ENCODE measurements at places on chromosomes 1 and 21.

DNA sequence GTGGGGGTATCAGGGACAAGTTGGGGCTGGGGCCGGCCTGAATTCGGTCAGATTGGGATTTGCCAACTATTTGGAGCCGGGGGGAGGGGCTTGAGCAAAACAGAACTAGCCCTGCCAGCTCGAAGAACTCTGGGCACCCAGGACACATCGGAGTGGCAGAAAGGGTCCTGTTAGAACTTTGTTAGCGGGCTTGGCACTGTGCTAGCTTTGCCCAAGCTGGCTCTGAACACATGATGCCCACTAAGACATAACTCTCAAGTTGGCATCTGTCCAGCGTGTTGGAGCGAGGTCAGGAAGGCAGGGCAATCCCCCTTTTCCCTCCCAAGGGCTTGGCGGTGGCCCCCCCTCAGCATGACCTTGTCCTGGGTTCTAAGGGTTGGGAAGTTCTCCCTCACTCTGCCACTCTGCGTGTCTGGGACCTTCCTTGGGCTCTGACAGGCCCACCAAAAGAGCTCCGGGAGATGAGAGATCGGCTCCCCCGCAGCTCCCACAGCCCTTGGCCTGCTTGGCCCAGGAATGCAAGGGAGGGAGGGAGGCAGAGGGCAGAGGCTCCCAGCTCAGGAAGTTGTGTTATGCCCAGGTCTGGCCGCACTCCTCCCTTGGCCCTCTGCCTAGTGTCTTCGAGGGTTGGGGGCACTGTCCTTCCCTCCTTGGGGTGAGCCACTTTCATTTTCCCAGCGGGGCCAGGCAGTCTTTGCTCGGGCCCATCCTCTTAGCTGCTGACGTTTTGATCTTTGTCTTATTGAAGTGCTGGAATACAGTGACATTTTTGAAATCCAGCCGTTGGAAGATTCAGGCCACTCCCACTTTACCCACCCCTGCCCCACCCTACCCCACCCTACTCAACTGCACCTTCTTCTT is 1.2 kb downstream of the LMNA start:
- peak; percentile 31 for DNase-seq

- DNase-seq = no peak
Measured at GRCh38 chr1:241841691-241842090, 6.3 kb upstream of the EXO1 start.

DNA sequence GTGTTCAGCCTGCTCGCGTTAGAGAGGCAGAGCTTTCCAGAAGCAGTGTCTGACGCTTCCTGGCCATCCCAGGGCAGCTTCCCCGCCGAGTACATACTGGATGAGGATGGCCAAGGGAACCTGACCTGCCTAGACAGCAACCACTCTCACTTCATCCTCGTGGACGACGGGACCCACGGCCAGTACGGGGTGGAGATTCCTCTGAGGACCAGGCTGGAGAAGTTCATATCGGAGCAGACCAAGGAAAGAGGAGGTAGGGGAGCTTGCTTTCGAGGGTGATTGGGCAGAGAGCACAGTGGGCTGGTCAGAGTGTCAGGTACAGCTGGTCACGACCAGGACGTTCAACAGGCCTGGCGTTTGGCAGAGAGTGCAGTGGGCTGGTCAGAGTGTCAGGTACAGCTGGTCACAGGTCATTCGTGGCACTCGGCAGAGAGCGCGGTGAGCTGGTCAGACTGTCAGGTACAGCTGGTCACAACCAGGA is 22.4 kb downstream of the TRPM2 start:
- DNase-seq = no peak

GRCh38 chr1:214107322-214108096 is 119.7 kb downstream of the PROX1 start:
- no peak for DNase-seq

GRCh38 chr1:109772658-109773202 is 9.0 kb upstream of the EPS8L3 start:
- no peak for DNase-seq

GRCh38 chr1:65278376-65279069 is 30.8 kb upstream of the DNAJC6 start:
- DNase-seq = no peak

DNA sequence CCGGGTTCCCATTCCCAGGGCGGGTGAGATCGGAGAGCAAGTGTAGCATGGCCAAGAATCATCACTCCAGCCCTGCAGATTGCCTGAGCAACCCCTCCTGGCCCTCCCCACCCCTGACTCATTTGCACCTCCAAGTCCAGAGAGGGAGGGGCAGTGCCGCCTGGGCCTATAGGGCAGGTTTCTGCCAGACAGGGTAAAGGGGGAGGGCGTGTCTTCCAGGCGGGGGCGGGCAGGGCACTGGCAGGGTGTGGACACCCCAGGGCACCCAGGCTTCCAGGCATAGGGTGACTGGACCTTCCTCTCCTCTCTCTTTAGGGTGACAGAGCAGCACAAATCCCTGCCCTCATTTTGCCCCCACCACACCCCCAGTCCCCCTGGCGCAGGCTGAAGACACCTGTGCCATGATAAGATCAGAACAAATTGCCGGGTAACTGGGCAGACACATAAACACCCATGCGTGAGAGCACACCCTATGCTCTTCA is 3.2 kb upstream of the CRYBG2 start:
- no peak for DNase-seq

DNA sequence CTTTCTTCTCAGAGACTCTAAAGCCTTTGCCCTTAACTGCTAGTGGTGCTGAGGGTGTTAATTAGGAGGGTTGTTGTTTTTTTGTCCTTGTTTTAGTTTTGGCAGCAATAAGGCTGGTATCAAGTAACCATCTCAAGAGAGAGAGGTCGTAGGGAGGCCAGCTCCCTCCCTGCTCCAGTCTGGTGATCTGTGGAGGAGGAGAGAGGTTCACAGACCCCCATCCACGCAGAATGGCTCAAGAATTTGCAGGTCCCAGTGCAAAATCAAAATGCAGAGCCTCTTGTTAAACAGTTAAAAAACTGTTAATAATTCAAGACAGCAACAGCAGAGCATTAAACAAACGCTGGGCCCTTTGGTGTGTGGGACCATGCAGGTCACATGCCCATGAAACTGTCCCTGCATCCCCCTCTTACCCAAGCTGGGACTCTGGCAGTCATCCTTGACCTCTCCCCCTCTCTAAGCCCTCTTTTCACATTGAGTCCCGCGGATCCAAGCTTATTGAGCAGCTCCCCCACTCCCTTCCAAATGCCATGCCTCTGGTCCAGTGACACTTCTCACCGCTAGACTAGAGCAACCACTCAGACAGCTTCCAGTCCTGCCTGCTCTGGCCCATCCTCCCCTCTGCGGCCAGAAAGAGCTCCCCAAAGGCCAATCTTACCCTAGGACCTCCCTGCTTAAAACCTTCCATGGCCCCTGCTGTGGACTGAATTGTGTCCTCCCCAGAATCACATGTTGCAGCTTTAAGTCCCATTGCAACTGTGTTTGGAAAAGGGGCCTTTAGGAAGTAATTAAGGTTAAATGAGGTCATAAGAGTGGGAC is 47.7 kb upstream of the RPL11 start:
- DNase-seq = no peak

DNA sequence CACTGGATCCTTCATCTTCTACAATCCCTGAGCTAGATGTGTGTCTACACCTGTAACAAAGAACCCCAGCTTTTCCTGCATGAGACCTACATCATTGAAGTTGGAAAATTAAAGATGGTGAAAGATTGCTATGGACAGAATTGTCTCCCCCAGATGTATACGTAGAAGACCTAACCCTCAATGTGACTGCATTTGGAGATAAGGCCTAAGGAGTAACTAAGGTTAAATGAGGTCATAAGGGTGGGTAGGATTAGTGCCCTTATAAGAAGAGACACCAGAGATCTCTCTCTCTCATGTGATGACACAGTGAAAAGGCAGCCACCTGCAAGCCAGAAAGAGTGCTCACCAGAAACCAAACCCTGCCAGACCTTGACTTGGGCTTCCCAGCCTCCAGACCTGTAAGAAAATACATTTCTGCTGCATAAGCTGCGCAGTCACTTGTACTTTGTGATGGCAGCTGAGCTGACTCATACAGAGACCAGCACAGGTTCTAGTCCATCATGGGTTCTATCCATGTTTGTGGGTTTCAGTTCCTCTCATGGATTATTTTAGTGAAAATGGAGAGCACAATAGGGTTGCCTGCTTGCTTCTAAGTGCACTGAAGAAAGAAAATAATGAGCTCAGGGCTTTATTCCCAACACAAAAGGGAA is 180.8 kb downstream of the TPR start:
- no peak for DNase-seq

GRCh38 chr1:213268221-213268620 is 217.2 kb downstream of the RPS6KC1 start:
- no peak for DNase-seq

DNA sequence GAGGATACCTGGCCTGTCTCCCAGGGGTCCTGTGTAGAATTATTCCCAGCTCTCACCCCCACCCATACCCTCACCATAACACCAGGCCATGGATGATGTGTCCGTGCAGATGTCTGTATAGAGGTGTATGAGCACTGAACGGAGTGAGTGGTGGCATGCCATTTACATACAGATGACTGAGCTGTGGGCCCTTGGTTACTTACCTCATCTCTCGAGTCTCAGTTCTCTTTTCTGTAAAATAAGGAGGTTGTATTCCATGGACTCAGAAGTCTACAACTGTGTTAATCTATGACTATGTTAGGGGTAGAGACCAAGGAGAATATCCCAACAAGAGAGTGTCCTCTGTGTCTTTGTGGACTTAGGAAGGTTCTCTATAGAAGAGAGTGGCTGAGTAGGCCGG is 65.6 kb upstream of the CD1D start:
- no peak for DNase-seq

DNA sequence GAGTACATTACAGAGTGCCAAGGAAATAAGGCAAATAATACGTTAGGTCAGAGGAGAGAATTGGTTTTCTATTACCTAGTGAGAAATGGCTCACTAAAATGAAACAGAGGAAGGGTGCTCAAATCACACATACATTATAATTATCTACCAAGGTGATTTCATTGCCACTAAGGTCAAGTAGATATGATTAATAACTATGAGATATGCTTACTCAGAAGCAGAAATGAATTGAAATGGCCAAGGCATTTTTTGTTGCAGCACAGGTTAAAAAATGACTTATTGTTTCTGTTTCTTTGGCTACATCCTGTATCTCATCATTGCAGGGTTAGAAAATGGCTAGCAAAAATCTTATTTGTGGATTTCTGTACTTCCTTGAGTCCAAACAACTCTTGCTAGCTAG is 154.5 kb upstream of the GORAB start:
- DNase-seq = no peak

- no peak for DNase-seq
Measured at GRCh38 chr1:164515711-164516331, 43.2 kb upstream of the PBX1 start.

DNA sequence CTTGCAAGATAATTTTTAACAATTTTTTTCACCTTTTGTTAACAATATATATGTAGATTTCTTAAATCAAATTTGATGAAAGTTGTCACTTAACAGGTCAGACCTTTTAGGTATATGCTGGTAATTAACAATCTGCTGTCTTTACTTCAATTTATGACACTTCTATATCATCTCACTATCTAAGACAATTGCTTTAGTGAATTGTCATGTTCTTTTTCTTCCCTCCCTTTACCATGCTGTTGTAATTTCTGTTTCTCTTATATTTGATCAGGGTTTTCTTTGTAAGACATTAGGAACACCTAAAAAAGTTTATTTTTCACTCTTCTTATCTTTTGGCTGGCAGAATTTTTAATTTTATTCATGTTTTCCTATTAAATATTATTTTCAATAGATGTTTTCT is 2.0 kb downstream of the IFI16 start:
- no peak for DNase-seq

GRCh38 chr1:64699327-64699726 is 45.5 kb upstream of the RAVER2 start:
- DNase-seq = no peak

- DNase-seq = no peak
Measured at GRCh38 chr1:19313636-19313959, 1.5 kb downstream of the SLC66A1 start.

DNA sequence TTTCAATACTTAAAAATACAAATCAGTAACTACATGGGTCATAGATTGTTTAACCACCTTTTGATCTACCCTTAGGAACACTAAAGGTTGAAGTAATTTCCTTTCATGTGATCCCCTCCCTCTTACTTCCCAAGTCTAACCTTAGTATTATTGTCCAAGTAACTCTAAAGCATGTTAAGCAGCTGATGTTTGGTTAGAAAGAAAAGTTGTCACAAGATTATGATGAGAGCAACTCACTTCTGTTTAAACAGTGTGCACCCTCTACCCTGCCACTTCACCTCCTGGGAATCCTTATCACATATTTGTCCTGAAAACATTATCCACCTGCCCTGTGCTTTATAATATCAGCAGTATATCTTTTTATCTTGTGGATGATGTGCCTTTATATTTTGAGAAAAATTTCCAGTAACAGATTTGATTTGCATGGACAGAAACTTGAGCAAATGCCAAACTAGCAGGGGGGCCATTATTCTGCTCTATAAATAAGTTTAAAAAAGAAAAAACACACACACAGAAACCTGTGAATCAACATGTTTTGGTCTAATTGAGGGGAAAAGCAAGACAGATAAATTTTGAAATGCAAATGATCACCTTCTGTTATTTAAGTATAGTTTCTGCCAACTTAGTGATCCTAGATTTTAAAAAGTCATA is 194.3 kb downstream of the RPS6KC1 start:
- DNase-seq = no peak

DNA sequence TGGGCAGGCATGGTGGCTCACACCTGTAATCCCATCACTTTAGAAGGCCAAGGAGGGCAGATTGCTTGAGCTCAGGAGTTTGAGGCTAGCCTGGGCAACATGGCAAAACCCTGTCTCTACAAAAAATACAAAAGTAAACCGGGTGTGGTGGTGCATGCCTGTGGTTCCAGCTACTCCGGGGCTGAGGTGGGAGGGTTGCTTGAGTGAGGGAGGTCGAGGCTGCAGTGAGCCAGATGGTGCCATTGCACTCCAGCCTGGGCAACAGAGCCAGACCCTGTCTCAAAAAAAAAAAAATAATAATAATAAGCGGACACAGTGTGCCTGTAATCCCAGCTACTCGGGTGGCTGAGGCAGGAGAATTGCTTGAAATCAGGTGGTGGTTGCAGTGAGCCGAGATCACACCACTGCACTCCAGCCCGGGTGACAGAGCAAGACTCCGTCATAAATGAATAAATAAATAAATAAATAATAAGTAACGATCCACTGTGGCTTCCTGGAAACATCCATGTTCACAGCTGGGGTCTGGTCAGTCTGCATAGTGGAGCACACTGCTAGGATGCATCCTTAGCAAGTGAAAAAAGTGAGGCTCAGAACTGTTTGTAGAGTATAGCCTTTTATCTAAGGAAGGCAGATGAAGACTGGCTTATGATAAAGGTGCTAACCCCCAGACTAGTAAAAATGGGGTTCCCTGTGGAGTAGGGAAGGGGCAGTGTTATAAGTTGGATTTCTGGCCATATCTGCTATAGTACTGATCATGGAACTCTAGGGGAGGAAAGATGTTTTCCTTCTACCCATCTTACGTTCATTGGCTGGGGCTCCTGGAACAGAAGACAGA is 15.7 kb downstream of the PKNOX1 start:
- DNase-seq = no peak

DNA sequence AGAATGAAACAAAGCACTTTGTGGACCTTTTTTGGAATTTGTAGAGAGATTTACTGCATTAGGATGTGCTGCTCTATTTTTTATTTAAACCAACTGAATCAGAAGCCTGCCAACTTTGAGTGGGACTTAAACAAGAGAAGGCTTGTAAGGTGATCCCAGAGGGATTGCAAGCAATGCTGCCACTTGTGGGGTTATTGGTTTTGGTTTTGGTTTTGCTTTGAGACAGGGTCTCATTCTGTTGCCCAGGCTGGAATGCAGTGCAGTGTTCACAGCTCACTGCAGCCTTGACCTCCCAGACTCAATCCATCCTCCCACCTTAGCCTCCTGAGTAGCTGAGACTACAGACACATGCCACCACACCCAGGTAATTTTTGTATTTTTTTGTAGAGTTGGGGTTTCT is 32.2 kb upstream of the GNG5 start:
- DNase-seq = no peak

Measured in GM04503 (cell line).